H1 (cell line): ENCODE measurements at places on chromosomes 2 and 18. TPM values are rescaled to one million over a fixed set of nuclear protein-coding genes. Genes with fewer than 3 reads are reported as not detected.

KIF3C gene
- total RNA-seq = 58.1 and 58.8 TPM in 2 replicates

- no peaks in the 10 kb centered on the region for H3K27me3 ChIP-seq
- DNase-seq = no peak
- H3K4me3 ChIP-seq = no peak overlapping the region
- H3K27ac ChIP-seq = no peak overlapping the region
- no peaks in the 10 kb centered on the region for H3K4me1 ChIP-seq
- H3K36me3 ChIP-seq = no peaks in the 10 kb centered on the region
Observed at GRCh38 chr18:50870138-50870845, 8.6 kb upstream of the ME2 start.

DNA sequence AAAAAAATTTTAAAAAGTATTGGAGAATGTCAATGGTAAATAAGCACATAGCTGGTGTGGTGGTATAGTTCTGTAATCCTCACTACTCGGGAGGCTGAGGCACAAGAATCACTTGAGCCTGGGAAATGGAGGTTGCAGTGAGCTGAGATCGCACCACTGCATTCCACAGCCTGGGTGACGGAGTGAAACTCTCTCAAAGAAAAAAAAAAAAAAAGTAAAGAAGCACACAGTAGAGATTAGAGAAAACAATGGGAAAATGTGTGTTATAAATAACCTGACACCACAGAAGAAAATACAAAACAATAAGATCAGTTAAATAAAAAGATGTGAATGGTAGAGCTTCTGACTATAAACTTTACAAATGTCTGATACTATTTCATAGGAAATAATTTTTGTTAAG is 163.7 kb upstream of the WDSUB1 start:
- 0 out of 2 replicates have a peak, but pooled peaks cover 2% of the 10 kb centered on the region for H3K36me3 ChIP-seq
- no peaks in the 10 kb centered on the region for H3K27me3 ChIP-seq
- H3K4me1 ChIP-seq = no peaks in the 10 kb centered on the region
- H3K4me3 ChIP-seq = no peak overlapping the region
- H3K27ac ChIP-seq = no peak overlapping the region

GRCh38 chr2:208311321-208311720 is 45.3 kb downstream of the PIKFYVE start:
- DNase-seq = no peak
- peaks cover 31% of the 10 kb centered on the region for H3K36me3 ChIP-seq
- H3K27me3 ChIP-seq = no peaks in the 10 kb centered on the region
- H3K27ac ChIP-seq = no peak overlapping the region
- no peaks in the 10 kb centered on the region for H3K4me1 ChIP-seq

GYPC gene
- total RNA-seq = 26.7 and 26.8 TPM in 2 replicates

DNA sequence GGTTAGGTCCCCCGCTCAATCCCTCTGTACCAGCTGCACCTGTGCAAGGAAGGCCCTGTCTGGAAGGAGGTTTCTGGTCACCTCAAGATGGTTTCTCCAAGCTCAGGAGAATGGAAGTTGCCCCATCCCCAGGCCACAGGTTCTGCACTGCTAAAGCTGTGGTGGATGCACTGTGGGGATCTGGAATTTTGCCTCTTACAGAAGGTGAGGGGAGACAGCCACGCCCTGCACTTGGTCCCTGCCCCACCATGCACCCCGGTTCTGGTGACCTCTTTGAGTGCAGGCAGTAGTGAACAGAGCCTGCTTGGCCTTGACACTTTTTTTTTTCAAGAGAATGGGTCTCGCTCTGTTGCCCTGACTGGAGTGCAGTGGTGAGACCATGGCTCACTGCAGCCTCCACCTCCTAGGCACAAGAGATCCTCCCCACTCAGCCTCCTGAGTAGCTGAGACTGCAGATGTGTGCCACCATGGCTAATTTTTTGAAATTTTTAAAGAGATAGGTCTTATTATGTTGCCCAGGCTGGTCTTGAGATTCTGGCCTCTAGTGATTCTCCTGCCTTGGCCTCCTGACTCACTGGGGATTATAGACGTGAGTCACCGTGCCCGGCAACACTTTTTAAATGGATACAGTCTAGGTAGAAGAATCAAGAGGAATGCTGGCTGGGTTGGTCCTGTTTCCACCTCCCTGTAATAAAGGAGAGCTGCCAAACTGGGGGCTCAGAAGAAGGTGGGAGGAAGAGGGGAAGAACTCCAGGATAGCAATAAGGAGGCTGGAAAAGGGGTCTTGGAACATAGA is 5.8 kb upstream of the NT5DC4 start:
- H3K4me3 ChIP-seq = no peak overlapping the region
- H3K27me3 ChIP-seq = no peaks in the 10 kb centered on the region
- DNase-seq = no peak
- H3K4me1 ChIP-seq = no peaks in the 10 kb centered on the region; the same call in 1 of the 2 replicates

RGPD3 gene
- 0.17 TPM in 1 of 2 replicates, not detected in the other for total RNA-seq

SPDYA gene
- total RNA-seq = 0.27 and 0.35 TPM in 2 replicates

GRCh38 chr2:105100046-105100840 is 62.4 kb downstream of the MRPS9 start:
- DNase-seq = no peak
- no peak overlapping the region for H3K27ac ChIP-seq
- peaks cover 12% of the 10 kb centered on the region for H3K4me1 ChIP-seq
- peaks cover 4% of the 10 kb centered on the region for H3K36me3 ChIP-seq

DNA sequence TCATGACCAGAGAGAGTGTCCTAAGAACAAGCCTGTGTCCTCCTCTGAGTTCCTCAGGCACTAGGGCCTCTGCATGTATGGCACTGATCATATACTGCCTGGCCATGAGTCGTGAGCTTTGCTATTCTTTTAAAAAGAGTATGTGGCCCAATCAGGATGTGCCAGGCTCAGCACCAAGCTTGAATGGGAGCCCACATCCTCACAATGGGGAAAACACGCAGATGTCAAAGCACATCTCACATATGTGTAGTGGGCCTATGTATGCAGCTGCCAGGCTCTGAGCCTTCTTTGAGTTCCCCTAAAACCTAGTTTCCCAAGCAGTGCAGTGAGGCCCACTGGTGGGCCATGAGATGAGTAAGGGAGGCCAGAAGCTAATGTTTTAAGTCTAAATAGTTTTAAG is 69.9 kb upstream of the SLC1A4 start:
- no peak overlapping the region for H3K27ac ChIP-seq
- no peaks in the 10 kb centered on the region for H3K27me3 ChIP-seq
- no peak for DNase-seq

- H3K4me1 ChIP-seq = peaks cover 2% of the 10 kb centered on the region; the same call in 1 of the 2 replicates
- no peak overlapping the region for H3K27ac ChIP-seq
- H3K4me3 ChIP-seq = no peak overlapping the region
- no peak for DNase-seq
Observed at GRCh38 chr18:63132819-63133200, 186.8 kb downstream of the BCL2 start.

DNA sequence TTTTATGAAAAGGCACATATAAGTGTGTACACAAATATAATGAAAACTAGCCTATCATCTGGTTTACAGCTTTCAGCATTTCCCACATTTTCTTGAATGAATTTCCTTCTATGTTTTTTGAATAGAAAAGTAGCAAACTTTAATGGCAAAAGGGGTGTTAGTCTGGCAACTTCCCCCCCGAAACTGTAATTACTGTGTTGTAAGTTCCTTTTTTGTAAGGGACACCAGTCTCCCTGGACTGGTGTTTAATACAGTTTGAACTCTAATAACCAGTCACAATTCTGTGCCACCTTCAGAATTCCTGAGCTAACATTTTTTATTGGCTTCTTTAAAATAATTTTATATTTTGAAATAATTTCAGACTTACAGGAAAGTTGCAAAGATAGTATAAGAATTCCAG is 94.2 kb downstream of the ACSL3 start:
- H3K36me3 ChIP-seq = no peaks in the 10 kb centered on the region
- H3K4me3 ChIP-seq = no peak overlapping the region
- DNase-seq = no peak
- no peak overlapping the region for H3K27ac ChIP-seq

GRCh38 chr18:78612318-78612717 is 367.3 kb upstream of the SALL3 start:
- H3K27me3 ChIP-seq = no peaks in the 10 kb centered on the region
- DNase-seq = no peak
- H3K4me3 ChIP-seq = no peak overlapping the region
- no peaks in the 10 kb centered on the region for H3K4me1 ChIP-seq
- no peaks in the 10 kb centered on the region for H3K36me3 ChIP-seq

DNA sequence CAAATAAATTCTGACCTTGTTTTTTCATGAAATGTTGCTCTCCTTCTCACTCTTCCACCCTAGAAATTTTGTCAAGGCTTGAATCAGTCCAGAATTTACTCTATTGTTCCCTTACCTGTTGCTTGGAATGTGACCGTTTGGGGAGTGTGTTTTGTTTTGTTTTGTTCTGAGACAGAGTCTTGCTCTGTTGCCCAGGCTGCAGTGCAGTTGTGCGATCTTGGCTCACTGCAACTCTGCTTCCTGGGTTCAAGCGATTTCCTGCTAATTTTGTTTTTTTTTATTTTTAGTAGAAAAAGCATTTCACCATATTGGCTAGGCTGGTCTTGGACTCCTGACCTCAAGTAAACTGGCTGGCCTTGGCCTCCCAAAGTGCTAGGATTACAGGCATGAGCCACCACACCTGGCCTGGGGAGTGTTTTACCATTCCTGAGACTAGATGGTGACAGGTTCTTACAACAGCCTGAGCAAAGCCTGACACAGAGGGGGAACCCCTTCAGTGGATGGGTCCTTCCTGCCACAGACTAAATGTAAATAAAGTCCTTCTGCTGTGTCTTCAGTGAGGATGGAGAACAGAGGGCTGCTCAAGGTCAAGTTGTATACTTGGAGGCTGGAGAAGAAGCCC is 52.0 kb downstream of the HAUS1 start:
- DNase-seq = no peak
- no peak overlapping the region for H3K4me3 ChIP-seq
- H3K4me1 ChIP-seq = peaks cover 11% of the 10 kb centered on the region
- H3K27me3 ChIP-seq = no peaks in the 10 kb centered on the region
- H3K36me3 ChIP-seq = no peaks in the 10 kb centered on the region

REG1B gene
- not detected in 2 replicates for total RNA-seq

DNA sequence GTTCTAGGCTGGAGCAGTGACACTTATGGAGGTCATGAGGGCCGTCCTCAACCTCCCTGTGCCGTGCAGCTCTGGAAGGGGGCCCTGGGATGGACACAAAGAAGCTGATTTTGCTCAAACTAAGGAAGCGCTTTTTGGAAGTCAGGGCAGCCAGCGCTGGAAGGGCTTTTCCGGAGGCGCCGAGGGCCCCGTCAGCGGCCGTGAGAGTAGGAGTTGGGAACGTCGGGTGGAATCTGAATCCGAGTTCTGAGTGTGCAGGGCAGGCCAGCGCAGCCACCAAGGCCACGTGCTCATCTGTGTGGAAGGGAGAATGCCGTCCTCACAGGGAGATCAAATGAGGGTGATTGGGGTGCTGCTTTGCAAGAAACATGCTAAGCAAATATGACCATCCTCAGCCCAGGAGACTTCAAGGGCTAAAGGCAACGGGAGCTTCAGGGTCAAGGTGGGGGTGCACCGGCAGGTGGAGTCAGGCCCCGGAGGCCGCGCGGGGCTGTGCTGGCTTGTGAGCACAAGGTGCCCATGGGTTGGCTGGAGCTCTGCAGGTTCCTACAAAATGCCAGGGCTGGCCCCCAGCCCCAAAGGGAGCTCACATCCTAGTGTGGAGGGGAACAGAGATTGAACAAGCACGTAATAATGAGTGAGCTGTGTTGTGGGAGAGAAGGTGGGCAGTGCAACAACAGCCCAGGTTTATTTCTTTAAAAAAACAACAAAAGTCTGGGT is 70.4 kb upstream of the HPCAL1 start:
- H3K36me3 ChIP-seq = no peaks in the 10 kb centered on the region
- no peak for DNase-seq
- no peak overlapping the region for H3K4me3 ChIP-seq
- H3K27ac ChIP-seq = no peak overlapping the region
- H3K4me1 ChIP-seq = no peaks in the 10 kb centered on the region

DNA sequence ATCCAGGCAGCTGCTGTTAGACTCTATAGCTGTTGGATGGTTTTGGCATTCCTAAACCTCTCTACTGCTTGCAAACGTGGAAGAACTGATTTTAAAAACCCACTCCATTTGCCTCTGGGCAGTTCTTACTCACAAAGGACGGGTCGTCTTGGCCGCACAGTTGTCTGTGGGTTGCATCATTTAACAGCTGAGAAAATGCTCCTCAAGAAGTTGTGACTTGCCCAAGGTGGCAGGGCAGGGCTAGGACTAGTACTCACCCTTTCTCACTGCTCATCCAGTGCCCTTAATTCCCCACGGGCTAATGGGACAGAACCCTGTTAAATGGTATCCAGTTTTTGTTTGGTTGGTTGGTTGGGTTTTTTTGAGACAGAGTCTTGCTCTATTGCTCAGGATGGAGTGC is 997 bp upstream of the DRC1 start:
- no peak for DNase-seq
- no peak overlapping the region for H3K4me3 ChIP-seq
- H3K27me3 ChIP-seq = no peaks in the 10 kb centered on the region; the same call in 1 of the 2 replicates
- peaks cover 8% of the 10 kb centered on the region for H3K4me1 ChIP-seq
- H3K27ac ChIP-seq = no peak overlapping the region

GRCh38 chr2:100801402-100801801 is 18.5 kb upstream of the NPAS2 start:
- no peaks in the 10 kb centered on the region for H3K4me1 ChIP-seq
- no peak overlapping the region for H3K27ac ChIP-seq
- no peaks in the 10 kb centered on the region for H3K36me3 ChIP-seq
- DNase-seq = no peak
- no peaks in the 10 kb centered on the region for H3K27me3 ChIP-seq

DNA sequence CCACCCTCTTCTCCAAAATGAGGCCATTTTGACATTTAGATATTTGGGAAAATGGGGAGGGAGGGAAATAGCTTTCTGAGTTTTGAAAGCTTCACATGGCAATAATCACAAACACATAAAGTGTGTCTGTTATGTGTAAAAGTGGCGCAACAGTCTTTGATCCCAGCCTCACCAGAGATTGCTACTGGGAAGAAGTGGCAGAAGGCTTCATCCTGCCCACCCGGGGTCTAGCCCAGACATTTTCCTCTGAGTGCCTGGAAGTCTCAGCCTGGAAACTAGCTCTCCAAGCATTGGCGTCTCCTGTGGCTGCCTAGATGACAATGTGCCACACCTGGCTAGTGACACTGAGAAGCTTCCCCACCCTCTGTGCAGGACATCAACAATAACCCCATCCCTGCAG is 1.7 kb upstream of the LBH start:
- DNase-seq = no peak
- peaks cover 25% of the 10 kb centered on the region for H3K27me3 ChIP-seq
- H3K36me3 ChIP-seq = no peaks in the 10 kb centered on the region
- H3K27ac ChIP-seq = no peak overlapping the region
- peaks cover 9% of the 10 kb centered on the region; the same call in 1 of the 2 replicates for H3K4me1 ChIP-seq

DNA sequence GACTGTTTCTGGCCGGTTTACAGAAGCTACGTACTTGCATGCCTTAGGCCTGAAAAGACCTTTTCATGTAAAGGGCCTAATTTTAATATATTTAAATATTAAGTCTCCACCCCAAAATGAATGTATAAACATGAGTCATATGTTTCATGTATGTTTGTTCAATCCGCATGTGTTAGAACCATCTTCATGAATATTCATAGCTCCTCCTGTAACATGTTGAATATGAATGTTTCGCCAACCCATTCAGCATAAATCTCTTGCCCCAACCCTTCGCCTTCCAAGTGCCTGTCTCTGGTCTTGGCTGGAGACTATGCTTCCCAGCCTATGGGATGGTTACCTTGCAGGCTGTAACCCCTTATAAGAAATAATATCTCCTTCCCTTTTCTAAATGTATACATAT is 212.5 kb downstream of the SCG2 start:
- no peaks in the 10 kb centered on the region for H3K36me3 ChIP-seq
- no peak for DNase-seq
- H3K4me1 ChIP-seq = no peaks in the 10 kb centered on the region
- no peak overlapping the region for H3K4me3 ChIP-seq
- H3K27me3 ChIP-seq = no peaks in the 10 kb centered on the region
